ENCODE measurements at places on chromosomes 5 and 9. TPM values are rescaled to one million over a fixed set of nuclear protein-coding genes. Genes with fewer than 3 reads are reported as not detected.
A peak's percentile ranks its signal among the peaks of the same experiment; 100 is the strongest.

Gene CFAP90
- total RNA-seq = not detected

- no peaks in the 10 kb centered on the region for H3K4me1 ChIP-seq
- H3K27ac ChIP-seq = no peak overlapping the region
- no peaks in the 10 kb centered on the region for H3K27me3 ChIP-seq
- no peaks in the 10 kb centered on the region for H3K36me3 ChIP-seq
- H3K4me3 ChIP-seq = no peak overlapping the region
These were observed 36.8 kb downstream of the IQGAP2 start for GRCh38 chr5:76439929-76440328.

GRCh38 chr9:33341182-33341581 is 50.9 kb downstream of the NFX1 start:
- no peaks in the 10 kb centered on the region for H3K4me1 ChIP-seq
- DNase-seq = no peak
- no peak overlapping the region for H3K4me3 ChIP-seq

DNA sequence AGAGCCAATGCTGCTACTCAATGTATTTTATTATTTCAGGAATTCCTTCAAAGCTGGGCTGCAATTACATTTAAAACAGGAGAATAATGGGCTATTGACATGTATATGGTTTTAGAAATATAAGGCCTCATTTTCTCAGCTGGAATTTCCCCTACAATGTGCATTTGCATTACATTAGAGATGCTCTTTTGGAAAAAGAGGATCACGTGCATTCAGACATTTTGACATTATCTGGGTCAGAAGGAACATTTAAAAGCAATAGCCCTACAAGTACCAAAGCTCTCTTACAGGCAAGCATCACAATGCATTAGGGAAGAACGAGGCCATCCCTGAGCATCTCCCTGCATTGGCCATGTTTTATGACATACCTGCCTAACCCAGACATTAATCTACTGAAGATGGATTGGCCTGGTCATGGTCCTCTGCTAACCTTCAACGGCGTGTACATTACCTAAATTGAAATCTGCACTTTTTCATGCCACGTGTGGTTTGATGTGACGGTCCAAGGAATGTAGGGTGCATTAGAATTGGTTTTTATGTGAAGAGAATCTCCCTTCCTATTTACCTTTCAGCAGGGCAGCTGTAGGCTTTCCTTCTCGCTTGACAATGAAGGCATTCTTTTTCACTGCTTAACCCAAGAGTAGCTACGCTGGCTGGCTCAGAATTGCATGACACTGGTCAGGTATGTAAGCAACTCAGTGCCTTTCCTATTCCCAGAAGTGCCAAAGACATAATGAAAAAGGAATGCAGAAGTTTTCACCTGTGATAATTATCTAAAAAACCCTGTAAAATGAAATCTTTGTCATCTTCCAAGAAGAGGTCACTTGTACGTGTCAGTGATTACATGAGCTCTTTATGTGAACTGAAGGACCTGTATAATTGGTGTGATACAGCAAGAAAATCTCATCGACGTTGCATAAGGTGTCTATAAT is 212.3 kb upstream of the MPDZ start:
- H3K27me3 ChIP-seq = no peaks in the 10 kb centered on the region
- DNase-seq = no peak
- no peaks in the 10 kb centered on the region for H3K4me1 ChIP-seq
- H3K36me3 ChIP-seq = no peaks in the 10 kb centered on the region

Gene GCNT4
- 1.8 TPM for total RNA-seq

GRCh38 chr9:105413525-105413924 is 34.3 kb upstream of the FSD1L start:
- H3K27me3 ChIP-seq = no peaks in the 10 kb centered on the region
- no peaks in the 10 kb centered on the region for H3K36me3 ChIP-seq
- peaks cover 6% of the 10 kb centered on the region for H3K4me1 ChIP-seq
- peak; percentile 53 for DNase-seq

GRCh38 chr9:136239983-136240330 is 5.7 kb downstream of the QSOX2 start:
- H3K36me3 ChIP-seq = peaks cover 8% of the 10 kb centered on the region
- no peak overlapping the region for H3K4me3 ChIP-seq
- no peaks in the 10 kb centered on the region for H3K27me3 ChIP-seq
- no peak for DNase-seq
- peaks cover 3% of the 10 kb centered on the region for H3K4me1 ChIP-seq
- H3K27ac ChIP-seq = no peak overlapping the region

Gene C9orf85
- total RNA-seq = 4.3 TPM

Gene SLC34A3
- total RNA-seq = not detected

- H3K4me3 ChIP-seq = no peak overlapping the region
- DNase-seq = no peak
- H3K36me3 ChIP-seq = peaks cover 3% of the 10 kb centered on the region
- H3K27ac ChIP-seq = no peak overlapping the region
- H3K27me3 ChIP-seq = no peaks in the 10 kb centered on the region
These were observed 62.4 kb upstream of the FSD1L start for GRCh38 chr9:105385381-105385985.

GRCh38 chr9:71352837-71353236 is 231.4 kb upstream of the TRPM3 start:
- no peak overlapping the region for H3K4me3 ChIP-seq
- no peaks in the 10 kb centered on the region for H3K4me1 ChIP-seq
- H3K27me3 ChIP-seq = no peaks in the 10 kb centered on the region
- no peak for DNase-seq

- no peaks in the 10 kb centered on the region for H3K27me3 ChIP-seq
- DNase-seq = peak; percentile 65
- peaks cover 16% of the 10 kb centered on the region for H3K4me1 ChIP-seq
- peak overlapping the region; percentile 77 for H3K27ac ChIP-seq
- H3K4me3 ChIP-seq = no peak overlapping the region
These were observed 116.1 kb upstream of the BNC2 start for GRCh38 chr9:16986556-16986955.

Gene KIF4B
- under 0.01 TPM for total RNA-seq

GRCh38 chr5:40093550-40093949 is 586.2 kb upstream of the PTGER4 start:
- no peaks in the 10 kb centered on the region for H3K27me3 ChIP-seq
- no peaks in the 10 kb centered on the region for H3K4me1 ChIP-seq
- H3K36me3 ChIP-seq = no peaks in the 10 kb centered on the region
- no peak overlapping the region for H3K27ac ChIP-seq

DNA sequence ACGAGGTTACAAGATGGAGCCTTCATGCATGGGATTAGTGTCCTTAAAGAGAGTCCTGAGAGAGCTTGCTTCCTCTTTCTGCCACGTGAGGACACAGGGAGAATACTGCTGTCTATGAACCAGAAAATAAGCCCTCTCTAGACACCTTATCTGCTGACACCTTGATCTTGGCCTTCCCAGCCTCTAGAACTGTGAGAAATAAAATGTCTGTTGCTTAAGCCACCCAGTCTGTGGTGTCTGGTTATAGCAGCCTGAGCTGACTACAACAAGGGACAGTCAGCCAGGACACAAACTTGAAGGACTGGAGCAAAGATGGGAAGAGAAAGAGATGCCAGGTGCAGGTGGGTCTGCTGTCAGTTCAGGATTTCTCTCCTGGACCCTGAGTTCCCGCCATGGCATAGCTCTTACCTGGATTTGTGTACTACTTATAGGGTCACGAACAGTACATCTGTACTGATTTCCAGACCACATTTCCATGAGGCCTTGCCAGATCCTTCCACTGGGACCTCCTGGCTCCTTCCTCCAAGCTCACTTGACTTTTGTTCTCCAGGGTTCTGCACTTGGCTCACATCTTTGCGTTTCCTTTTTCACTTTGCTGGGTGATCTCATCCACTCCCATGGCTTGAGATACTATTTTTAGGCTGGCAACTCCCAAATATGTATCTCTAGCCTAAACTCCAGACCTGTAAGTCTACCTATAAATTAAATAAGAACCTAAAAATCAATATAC is 44.9 kb upstream of the LIFR start:
- H3K4me1 ChIP-seq = peaks cover 18% of the 10 kb centered on the region
- no peak overlapping the region for H3K4me3 ChIP-seq
- H3K27me3 ChIP-seq = no peaks in the 10 kb centered on the region
- H3K27ac ChIP-seq = no peak overlapping the region

Gene EIF4E1B
- not detected for total RNA-seq

DNA sequence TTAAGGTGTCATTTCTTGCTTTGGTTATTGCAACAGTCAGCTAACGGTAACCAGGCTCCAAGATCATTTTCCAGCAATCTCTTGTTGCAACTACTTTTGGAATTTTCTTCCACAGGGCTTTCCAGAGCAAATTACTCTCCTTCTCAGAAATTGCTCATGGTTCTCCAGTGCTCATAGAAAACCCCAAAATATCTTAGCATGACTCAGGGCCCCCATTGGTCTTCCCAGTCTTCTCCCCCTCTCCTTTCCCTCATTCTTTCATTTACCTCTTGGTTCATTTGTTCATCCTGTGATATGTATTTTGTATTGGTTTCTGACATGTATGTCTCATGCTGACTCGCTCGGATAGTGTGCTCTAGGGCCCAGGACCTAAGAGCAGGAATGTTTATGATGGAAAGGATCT is 35.6 kb downstream of the WWC1 start:
- no peaks in the 10 kb centered on the region for H3K27me3 ChIP-seq
- H3K27ac ChIP-seq = no peak overlapping the region
- H3K4me3 ChIP-seq = no peak overlapping the region
- peaks cover 26% of the 10 kb centered on the region for H3K4me1 ChIP-seq
- peak; percentile 73 for DNase-seq
- H3K36me3 ChIP-seq = no peaks in the 10 kb centered on the region

- no peaks in the 10 kb centered on the region for H3K4me1 ChIP-seq
- no peak overlapping the region for H3K27ac ChIP-seq
- no peak for DNase-seq
- peaks cover 77% of the 10 kb centered on the region for H3K36me3 ChIP-seq
- H3K4me3 ChIP-seq = no peak overlapping the region
- no peaks in the 10 kb centered on the region for H3K27me3 ChIP-seq
These were observed 18.6 kb downstream of the LMAN2 start for GRCh38 chr5:177332896-177333260.

- H3K27me3 ChIP-seq = no peaks in the 10 kb centered on the region
- H3K4me3 ChIP-seq = no peak overlapping the region
- H3K4me1 ChIP-seq = no peaks in the 10 kb centered on the region
- no peak for DNase-seq
- H3K27ac ChIP-seq = no peak overlapping the region
These were observed 94.9 kb upstream of the MINAR2 start for GRCh38 chr5:129653057-129653375.

- no peaks in the 10 kb centered on the region for H3K36me3 ChIP-seq
- H3K27ac ChIP-seq = no peak overlapping the region
- no peak for DNase-seq
These were observed 31.7 kb upstream of the MSH3 start for GRCh38 chr5:80622756-80623155.

DNA sequence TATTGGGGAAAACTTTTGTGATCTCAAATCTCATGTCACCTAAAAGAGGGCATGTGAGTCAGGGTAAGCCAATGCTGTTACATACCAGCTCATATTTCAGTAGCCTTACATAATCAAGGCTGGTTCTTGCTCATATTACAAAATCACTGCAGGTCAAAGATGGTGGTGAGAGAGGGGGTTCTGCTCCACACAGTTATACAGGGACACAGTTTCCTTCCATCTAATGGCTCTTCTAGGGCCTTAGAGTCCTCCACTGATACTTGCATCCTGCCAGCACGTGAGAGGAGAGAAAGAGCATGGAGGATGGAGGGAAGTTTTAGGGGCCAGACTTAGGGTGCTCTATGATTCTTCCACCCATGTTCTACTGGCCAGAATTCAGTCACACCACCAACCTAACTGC is 130.0 kb downstream of the LIFR start:
- H3K4me1 ChIP-seq = peaks cover 13% of the 10 kb centered on the region
- no peaks in the 10 kb centered on the region for H3K27me3 ChIP-seq
- no peaks in the 10 kb centered on the region for H3K36me3 ChIP-seq
- H3K27ac ChIP-seq = no peak overlapping the region
- peak; percentile 58 for DNase-seq

- no peak for DNase-seq
- peaks cover 1% of the 10 kb centered on the region for H3K4me1 ChIP-seq
- no peaks in the 10 kb centered on the region for H3K27me3 ChIP-seq
- peaks cover 3% of the 10 kb centered on the region for H3K36me3 ChIP-seq
- no peak overlapping the region for H3K27ac ChIP-seq
These were observed 5.3 kb downstream of the PRXL2C start for GRCh38 chr9:96649620-96650324.

- no peak for DNase-seq
- no peaks in the 10 kb centered on the region for H3K4me1 ChIP-seq
- H3K36me3 ChIP-seq = no peaks in the 10 kb centered on the region
- H3K4me3 ChIP-seq = no peak overlapping the region
These were observed 166.0 kb downstream of the OLFM1 start for GRCh38 chr9:135253305-135254004.

GRCh38 chr9:17291766-17292165 is 156.9 kb downstream of the CNTLN start:
- H3K27me3 ChIP-seq = no peaks in the 10 kb centered on the region
- DNase-seq = peak; percentile 63
- H3K4me3 ChIP-seq = no peak overlapping the region

DNA sequence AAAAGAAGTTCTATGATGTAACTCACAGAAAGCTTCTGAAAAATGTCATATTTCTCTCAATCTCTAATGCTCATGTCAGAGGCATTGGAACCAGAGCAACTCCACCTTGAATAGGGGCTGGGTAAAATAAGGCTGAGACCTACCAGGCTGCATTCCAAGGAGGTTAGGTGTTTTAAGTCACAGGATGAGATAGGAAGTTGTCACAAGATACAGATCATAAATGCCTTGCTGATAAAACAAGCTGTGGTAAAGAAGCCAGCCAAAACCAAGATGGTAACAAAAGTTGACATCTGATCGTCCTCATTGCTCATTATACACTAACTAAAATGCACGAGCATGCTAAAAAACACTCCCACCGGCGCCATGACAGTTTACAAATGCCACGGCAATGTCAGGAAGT is 411.1 kb upstream of the GRIA1 start:
- no peak overlapping the region for H3K27ac ChIP-seq
- H3K4me1 ChIP-seq = no peaks in the 10 kb centered on the region
- DNase-seq = no peak
- no peak overlapping the region for H3K4me3 ChIP-seq

GRCh38 chr5:7250611-7251010 is 145.3 kb upstream of the ADCY2 start:
- H3K4me3 ChIP-seq = no peak overlapping the region
- H3K4me1 ChIP-seq = no peaks in the 10 kb centered on the region
- no peak for DNase-seq
- no peaks in the 10 kb centered on the region for H3K36me3 ChIP-seq
- no peaks in the 10 kb centered on the region for H3K27me3 ChIP-seq

- no peaks in the 10 kb centered on the region for H3K27me3 ChIP-seq
- H3K4me1 ChIP-seq = peaks cover 6% of the 10 kb centered on the region
- H3K27ac ChIP-seq = no peak overlapping the region
- peak; percentile 83 for DNase-seq
- H3K4me3 ChIP-seq = no peak overlapping the region
These were observed 304.0 kb downstream of the PRELID2 start for GRCh38 chr5:145531038-145531734.

- DNase-seq = no peak
- H3K4me1 ChIP-seq = peaks cover 3% of the 10 kb centered on the region
- no peak overlapping the region for H3K4me3 ChIP-seq
- H3K36me3 ChIP-seq = no peaks in the 10 kb centered on the region
These were observed 86.5 kb upstream of the TLE4 start for GRCh38 chr9:79485258-79485657.
